HL-60 (cell line): ENCODE measurements at places on chromosomes 16 and 17.

GRCh38 chr16:20906341-20907255, 6.0 kb downstream of the LYRM1 start:
- no peak for DNase-seq

DNA sequence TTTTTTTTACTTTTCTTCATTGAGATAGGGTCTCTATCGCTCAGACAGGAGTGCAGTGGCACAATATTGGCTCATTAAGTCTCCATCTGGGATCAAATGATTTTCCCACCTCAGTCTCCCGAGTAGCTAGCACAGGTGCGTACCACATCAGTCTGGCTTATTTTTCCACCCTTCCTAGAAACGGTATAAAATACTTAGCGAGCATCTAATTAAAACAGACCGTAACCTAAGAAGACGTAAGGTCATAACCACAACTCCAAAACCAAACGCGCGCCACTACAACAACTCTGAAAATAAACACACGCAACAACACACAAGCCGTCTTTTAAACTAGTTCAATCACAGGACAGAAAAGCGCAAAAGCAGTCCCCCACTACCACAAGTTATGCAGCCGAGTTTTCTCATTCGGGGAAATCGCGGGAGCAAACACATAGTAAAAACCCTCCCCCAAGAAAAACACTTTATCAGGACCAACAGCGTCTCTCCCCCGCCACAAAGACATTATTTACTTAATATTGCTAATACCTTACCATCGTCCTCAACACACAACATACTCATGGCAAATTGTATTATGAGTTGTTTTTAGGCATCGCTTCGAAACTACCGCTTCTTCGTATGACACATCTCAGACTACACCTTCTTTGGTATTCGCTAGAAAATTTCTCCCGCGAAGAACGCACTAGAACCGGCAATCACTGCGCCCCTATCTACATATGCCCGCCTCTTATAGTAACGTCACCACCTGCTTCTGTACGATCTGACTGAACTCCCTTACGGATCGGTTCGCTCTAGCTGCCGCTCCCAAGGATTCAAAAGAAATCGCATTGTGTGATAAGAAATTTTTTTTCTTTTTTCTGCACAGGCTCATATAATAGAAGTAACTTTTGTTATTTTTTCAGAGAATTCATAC, 32.8 kb downstream of the TEX14 start:
- peak; percentile 81 for DNase-seq

DNA sequence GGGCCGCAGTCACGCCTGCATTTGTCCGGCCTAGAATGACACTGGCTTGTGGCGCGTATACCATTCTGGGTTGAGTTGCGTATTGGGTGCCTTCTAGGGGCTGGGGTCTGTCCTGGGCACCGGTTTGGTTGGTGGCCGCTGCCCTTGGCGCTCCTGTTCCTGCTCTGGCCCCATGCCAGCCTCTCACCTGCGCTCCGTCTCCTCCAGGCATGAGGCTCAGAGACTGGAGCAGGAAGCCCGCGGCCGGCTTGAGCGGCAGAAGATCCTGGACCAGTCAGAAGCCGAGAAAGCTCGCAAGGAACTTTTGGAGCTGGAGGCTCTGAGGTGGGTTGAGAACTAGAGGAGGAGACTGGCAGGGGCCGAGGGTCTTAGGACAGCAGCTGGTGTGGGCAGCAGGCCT, 17.4 kb downstream of the CDIPT start:
- DNase-seq: no peak

DNA sequence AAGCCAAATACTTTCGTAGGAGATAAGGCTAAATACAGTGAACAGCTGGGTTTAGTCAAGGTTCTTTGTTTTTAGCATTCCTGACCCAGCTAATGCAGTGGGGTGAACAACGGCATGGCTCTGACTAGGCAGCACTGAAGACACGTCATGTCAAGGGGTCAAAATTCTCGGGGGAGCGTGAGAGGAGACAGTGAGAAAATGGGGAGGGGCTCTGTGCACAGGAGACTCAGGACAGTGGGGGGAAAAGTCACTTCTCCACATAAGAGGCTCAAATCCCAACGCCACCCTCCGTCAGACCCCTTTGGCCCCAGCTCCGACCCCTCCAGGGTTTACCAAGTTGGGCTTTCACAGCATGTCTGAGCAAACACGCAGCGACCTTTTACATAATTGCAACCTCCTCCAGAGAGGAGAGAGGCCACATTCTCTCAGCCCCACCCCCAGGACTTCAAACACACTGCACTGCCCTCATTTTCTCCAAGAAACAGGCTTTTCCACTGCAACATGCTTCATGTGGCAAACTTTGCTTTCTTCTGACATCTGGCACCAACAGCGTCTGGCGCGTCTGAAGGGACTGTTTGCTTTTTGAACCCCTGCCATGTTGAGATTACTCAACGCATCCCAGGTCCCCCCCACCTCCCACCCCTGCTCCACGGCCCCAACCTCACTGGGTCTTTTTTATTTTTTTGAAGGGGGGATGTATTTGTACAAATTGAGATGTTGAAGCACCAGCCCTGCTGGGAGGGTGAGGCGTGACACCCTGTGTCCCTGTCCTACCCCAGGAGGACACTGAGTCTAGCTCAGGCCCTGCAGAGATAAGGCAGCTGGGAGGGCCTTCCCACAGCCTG, 30.0 kb downstream of the AXIN2 start:
- no peak for DNase-seq

DNA sequence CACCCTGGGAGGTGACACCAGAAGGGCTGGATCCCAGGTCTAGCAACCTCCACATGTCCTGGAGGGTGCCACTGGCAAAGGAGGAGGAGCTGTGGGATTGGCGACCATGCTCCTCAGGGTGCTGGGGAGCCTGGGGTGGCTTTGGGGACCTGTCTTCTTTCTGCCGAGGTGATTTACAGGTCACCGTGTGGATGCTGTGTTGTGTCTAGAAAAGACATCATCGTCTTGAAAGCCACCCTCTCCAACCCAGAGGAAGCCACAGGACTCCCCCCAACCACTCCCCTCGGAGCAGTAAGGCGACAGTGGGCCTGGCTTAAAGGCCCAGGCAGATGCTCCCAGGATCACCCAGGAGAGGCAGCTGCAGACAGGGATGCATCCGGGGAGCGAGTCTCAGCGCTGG, 29.7 kb upstream of the FASN start:
- DNase-seq: no peak

DNA sequence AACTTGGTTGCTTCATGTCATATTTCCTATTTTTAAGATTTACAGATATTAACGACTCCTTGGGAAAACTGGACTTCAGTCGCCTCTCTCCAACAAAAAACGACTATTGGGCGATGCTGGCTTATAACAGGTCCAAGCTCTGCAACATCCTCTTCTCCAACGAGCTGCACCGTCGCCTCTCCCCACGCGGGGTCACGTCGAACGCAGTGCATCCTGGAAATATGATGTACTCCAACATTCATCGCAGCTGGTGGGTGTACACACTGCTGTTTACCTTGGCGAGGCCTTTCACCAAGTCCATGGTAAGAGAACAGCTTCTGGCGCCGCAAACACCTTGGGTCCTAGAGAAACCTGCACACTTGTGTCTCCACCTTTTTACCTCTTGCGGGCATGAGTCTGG, 333.0 kb downstream of the WWOX start:
- DNase-seq: no peak

- no peak for DNase-seq
These were observed 4.7 kb downstream of the PDE6G start for GRCh38 chr17:81651692-81652091.
